ENCODE measurements at places on chromosomes 11 and 22.
A peak's percentile ranks its signal among the peaks of the same experiment; 100 is the strongest.

DNA sequence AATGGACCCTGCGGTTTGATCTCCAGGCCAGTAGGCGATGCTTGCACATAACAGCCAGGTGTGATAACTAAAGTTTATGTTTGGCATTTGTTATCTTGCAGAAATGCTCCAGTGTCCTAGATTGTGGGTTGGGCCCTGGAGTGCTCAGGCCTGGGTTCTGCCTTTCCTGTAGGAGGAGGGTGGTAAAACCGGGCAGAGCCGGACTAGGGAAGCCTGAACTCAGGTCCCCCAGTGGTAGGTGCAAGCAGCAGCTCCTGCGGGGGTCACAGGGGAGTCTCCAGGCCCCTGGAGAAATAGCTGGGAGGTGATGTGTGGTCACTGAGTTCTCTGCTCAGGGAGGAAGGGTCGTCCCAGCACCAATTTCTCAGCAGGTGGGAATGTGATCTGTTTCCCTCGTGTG is 538.3 kb upstream of the ANO3 start:
- no peak for DNase-seq

GRCh38 chr11:128135451-128135850 is 451.9 kb downstream of the ETS1 start:
- peak; percentile 87 for DNase-seq

DNA sequence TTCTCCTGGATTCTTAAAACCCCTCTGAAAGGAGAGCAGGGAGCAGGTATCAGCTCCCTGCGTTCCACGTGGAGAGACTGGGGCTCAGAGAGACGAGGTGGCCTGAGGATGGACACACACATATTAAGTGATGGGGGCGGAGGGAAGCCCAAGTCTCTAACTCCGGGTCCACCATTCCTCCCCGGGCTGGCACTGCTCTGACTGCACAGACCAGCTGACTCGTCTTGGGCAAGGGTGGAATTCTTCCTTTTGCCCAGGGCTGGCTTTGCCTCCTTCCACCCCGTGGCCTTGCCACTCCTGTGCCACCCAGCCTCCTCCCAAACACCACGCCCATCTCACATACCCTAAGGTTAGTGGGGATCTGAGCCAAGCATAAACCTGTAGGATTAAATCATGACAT is 65.0 kb downstream of the BUD13 start:
- DNase-seq, result no peak

DNA sequence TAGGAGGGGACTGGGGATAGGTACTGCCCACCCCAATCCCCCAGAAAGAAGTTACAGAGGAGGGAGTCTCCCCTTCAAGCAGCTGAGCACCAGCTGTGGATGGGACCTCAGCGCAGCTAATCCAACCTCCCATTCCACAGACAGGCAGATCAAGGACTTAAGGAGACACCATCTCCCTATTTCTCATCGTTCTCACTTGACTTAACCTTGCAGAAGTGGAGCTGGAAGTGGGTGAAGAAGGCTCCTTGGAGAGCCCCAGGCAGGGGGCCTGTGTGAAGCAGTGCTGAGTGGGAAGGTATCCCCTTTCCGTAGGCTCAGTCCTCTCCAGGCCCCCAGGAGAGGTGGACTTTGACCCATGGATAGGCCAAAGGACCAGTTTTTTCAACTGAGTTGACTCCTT is 27.3 kb downstream of the USP35 start:
- DNase-seq, result no peak

DNA sequence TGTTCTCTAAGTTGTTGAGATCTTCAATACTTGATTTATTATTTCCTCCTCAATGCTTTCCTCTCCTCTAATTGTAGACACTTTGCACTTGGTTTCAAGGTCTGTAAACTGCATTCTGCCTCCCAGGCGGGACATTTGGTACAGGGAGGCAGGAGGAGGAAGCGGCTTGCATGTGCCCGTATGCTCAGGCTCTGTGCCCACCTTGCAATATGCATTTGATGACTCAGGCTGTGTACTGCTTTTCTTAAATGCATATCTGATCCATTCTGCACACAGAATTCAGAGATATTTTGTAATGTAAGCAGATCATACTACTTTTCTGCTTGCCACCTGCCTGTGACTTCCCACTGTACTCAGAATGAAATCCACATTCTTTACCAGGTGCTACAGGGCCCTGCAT is 55.0 kb downstream of the FZD4 start:
- no peak for DNase-seq

DNA sequence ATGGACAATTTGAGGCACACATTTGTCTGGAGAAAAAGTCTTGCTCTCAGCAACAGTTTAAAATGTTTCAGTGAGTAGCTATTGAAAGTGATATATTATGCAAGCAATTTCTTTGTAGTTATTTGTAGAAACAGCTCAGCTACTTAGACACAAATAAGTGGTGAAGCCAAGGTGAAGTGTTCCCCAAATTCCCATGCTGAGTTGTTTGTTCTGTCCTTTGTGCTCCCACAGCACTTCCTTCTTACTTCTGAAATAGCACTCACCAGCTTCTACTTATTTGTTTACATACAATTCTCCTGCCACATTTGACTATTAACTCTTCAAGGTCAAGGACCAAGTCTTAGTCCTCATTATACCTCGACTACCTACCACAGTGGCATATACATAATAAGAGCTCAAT is 638.6 kb upstream of the LRRC4C start:
- DNase-seq, result no peak

GRCh38 chr11:104484804-104485554 is 321.0 kb upstream of the PDGFD start:
- no peak for DNase-seq

GRCh38 chr11:2442589-2442988 is 1.7 kb downstream of the TRPM5 start:
- DNase-seq, result no peak

DNA sequence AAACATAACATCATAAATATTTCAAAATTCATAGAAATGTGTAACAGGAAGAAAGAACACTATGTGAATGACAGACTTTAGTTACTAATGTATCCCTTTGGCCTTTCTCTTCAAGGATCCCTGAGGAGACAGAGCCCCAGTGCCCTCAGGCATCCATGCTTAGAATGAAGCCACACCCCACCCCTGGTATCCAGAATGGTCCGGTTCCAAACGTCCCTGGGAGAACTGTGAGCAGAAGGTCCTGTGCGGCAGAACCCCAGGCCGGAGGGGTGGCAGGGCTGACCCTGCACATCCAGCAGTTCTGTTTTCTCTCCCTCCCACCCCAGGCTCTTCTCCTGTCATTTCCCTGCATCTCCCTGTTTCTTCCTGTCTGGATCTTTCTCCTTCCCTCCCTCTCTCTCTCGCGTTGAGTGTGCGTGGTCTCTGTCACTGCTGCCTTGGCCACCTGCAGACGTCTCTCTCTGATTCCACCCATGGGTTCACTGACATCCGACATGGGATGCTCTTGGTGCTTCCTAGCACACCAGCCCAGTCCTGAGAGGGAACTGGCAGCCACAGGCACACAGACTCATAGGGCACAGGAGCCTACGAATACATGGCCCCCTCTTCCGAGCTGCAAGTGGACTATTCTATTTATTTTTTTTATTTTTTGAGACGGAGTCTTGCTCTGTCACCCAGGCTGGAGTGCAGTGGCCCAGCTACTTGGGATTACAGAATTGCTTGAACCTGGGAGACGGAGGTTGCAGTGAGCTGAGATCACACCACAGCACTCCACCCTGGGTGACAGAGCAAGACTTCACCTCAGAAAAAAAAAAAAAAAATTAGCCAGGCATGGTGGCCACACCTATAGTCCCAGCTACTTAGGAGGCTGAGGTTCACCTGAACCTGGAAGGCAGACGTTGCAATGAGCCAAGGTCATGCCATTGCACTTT is 5.7 kb downstream of the RFPL1 start:
- peak; percentile 6 for DNase-seq

DNA sequence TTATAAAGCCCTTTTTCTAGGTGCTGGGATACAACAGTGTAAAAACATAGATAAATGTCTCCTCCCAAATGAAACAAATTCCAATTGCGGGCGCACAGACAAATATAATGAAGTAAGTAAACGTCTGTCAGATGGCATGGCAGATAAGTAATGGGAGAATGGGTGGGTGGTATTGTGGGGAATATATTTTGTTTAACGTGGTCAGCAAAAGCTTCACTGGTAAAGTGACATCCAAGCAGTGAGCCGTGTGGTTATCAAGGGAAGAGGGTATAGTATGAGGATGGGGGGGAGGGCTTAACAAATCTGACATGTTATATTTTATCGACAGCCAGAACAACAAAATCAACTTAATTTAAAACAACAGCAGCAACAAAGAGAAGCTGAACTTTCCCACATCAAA is 1.2 kb downstream of the SVIP start:
- DNase-seq, result no peak

DNA sequence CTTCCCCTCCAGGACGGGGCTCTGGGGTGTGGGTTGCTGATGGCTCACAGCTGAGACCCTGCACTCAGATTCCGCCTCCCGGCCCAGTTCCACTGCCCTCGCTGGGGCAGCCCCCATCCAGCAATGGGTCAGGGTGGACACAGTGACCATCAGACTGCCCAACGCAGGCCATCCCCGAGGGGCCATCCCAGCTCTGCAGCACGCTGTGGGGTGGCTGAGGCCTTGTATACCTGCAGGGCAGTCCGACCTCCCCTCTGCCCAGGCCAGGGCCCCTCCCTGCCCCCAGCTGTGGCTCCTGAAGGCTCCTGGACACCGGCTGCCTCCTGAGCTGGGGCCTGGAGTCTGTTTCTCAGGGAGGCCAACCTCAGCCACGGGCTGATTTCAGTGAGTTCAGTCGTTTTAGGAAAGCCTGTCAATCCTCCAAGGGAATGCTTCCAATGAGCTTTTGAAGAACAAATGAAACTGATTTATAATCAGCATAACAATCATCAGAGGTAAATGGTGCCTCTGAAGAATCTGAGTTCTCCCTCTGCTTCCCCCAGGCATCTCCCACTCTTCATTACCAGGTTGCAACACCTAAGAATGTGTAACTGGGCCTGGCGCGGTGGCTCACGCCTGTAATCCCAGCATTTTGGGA is 95.1 kb downstream of the CELSR1 start:
- DNase-seq, result no peak

- DNase-seq, result no peak
Measured at GRCh38 chr11:86977441-86978050, 22.4 kb upstream of the FZD4 start.

DNA sequence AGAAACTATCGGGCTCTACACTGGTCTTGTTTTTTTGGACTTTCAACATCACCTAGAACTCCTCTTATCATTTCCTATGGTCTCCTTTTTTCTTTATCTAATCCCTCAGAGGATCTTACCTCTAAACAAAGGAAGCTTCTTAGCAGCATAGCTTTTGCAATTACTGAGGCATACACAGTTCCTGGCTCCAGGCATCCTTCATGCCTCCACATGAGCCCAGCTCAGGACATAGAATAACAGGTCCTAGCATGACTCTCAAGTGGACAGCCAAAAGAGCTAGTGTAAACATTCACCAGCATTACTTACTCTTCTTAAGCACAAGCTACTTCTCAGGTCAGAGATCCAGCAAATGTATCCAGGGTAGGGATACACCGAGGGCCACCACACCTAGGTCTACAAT is 17.1 kb downstream of the CFAP300 start:
- DNase-seq, result no peak

GRCh38 chr22:19889951-19890350 is 35.3 kb upstream of the GNB1L start:
- DNase-seq, result no peak

DNA sequence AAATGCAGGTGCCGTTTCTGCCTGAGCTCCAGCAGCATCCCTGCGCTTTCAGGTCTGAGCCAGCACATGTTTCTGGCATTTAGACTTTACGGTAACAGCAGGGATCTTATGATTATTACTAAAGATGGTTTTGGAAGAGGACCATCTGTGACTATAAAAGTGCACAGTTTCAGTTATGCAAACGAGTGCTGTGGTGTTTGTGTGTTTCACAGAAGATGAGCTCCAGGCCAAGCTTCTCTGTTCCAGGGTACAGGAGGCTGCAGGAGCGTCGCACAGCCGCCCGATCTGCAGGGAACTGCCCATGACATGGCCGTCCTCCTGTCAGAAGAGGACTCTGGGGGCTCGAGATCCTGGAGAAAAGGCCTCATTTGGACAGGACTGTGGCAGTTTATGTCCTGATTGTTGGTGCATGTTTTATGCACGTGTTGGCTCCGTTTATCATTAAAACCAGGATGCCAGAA is 297.3 kb downstream of the TBC1D22A start:
- no peak for DNase-seq

- DNase-seq, result no peak
Measured at GRCh38 chr22:47437636-47438035, 675.2 kb downstream of the TBC1D22A start.

All from M059J (cell line).